HFFc6 (cell line): ENCODE measurements at places on chromosomes 6 and 20. TPM values are rescaled to one million over a fixed set of nuclear protein-coding genes. Genes with fewer than 3 reads are reported as not detected.

GRCh38 chr20:35598476-35598875 is 17.2 kb upstream of the SPAG4 start:
- no peak for DNase-seq
- no peak overlapping the region for H3K4me3 ChIP-seq
- H3K27me3 ChIP-seq, result peaks cover 36% of the 10 kb centered on the region
- no peaks in the 10 kb centered on the region for H3K36me3 ChIP-seq
- no peaks in the 10 kb centered on the region for H3K4me1 ChIP-seq
- H3K27ac ChIP-seq, result no peak overlapping the region

- H3K36me3 ChIP-seq, result no peaks in the 10 kb centered on the region
- H3K27me3 ChIP-seq, result no peaks in the 10 kb centered on the region
- H3K4me3 ChIP-seq, result no peak overlapping the region
These were observed 116.3 kb upstream of the FKBP1C start for GRCh38 chr6:63094947-63095346.

Gene IL20RA
- not detected in 3 replicates for total RNA-seq

Gene MICB
- 17.6 and 22.9 TPM in 2 replicates for total RNA-seq

GRCh38 chr6:167791091-167791779 is 35.5 kb upstream of the AFDN start:
- H3K27ac ChIP-seq, result no peak overlapping the region
- no peaks in the 10 kb centered on the region for H3K4me1 ChIP-seq
- DNase-seq, result no peak
- H3K36me3 ChIP-seq, result no peaks in the 10 kb centered on the region
- no peak overlapping the region for H3K4me3 ChIP-seq

GRCh38 chr6:106154326-106154725 is 68.2 kb downstream of the PRDM1 start:
- H3K36me3 ChIP-seq, result no peaks in the 10 kb centered on the region
- no peak for DNase-seq
- no peak overlapping the region for H3K4me3 ChIP-seq
- peaks cover 54% of the 10 kb centered on the region for H3K4me1 ChIP-seq
- H3K27ac ChIP-seq, result no peak overlapping the region

GRCh38 chr6:142551274-142551811 is 249.5 kb downstream of the ADGRG6 start:
- no peaks in the 10 kb centered on the region for H3K36me3 ChIP-seq
- H3K27me3 ChIP-seq, result peaks cover 12% of the 10 kb centered on the region; the same call in 1 of the 2 replicates
- peaks cover 13% of the 10 kb centered on the region for H3K4me1 ChIP-seq

DNA sequence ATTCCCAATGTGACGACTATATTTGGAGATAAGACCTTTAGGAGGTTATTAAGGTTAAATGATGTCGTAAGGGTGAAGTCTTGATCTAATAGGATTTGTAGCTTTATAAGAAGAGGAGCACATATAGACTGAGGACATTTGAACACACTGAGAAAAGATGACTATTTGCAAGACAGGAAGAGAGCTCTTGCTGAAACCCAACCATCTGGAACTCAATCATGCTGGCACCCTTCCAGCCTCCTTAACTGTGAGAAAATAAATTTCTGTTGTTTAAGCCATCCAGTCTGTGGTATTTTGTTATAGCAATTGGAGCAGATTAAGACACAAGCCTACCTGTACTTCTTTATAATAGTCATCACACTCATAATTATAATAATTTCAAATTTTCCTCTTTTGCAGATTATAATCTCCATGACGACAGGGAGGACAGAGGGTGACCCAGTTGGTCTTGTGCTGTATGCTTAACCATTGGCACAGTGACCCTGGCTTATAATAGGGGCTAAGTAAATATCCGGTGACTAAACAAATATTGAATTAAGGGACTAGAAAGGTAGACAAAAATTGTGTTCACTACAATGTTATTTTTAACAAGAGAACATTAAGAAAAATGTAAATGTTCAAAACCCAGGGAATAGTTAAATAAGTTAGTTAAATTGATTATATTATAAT is 206.4 kb upstream of the HDDC2 start:
- no peak overlapping the region for H3K27ac ChIP-seq
- DNase-seq, result no peak
- no peaks in the 10 kb centered on the region for H3K36me3 ChIP-seq
- no peak overlapping the region for H3K4me3 ChIP-seq
- no peaks in the 10 kb centered on the region for H3K27me3 ChIP-seq
- no peaks in the 10 kb centered on the region for H3K4me1 ChIP-seq

DNA sequence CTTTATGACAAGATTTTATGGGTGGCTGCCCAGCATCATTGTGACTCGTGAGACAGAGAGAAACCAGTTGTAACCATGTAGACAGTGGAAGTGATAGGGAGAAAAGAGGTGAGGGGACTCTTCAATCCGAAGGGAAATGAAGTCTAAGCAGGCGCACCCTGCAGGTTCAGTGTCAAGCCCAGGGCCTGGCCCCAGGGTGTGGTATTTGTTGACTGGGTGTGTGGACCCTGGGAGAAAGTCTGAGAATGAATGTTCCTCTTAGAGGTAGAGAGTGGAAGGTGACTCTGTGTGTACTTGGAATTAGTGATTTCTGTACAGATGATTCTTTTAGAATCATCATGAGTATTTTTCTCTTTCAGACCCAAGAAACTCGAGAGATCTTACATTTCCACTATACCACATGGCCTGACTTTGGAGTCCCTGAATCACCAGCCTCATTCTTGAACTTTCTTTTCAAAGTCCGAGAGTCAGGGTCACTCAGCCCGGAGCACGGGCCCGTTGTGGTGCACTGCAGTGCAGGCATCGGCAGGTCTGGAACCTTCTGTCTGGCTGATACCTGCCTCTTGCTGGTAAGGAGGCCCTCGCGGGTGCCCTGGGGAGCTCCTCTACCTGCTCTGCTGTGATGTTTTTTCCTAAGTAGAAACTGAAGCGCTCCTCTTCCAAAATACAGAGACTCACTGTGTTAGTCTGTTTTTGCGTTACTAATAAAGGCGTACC is 68.0 kb downstream of the PTPN1 start:
- peaks cover 3% of the 10 kb centered on the region; the same call in 1 of the 2 replicates for H3K27me3 ChIP-seq
- peaks cover 42% of the 10 kb centered on the region for H3K36me3 ChIP-seq
- no peak overlapping the region for H3K4me3 ChIP-seq
- H3K4me1 ChIP-seq, result peaks cover 27% of the 10 kb centered on the region
- DNase-seq, result no peak

Gene C6orf132
- total RNA-seq, result 5.1 to 6.3 TPM (median 5.5 TPM) in 3 replicates

Gene MRAP2
- not detected in 2 replicates for total RNA-seq

DNA sequence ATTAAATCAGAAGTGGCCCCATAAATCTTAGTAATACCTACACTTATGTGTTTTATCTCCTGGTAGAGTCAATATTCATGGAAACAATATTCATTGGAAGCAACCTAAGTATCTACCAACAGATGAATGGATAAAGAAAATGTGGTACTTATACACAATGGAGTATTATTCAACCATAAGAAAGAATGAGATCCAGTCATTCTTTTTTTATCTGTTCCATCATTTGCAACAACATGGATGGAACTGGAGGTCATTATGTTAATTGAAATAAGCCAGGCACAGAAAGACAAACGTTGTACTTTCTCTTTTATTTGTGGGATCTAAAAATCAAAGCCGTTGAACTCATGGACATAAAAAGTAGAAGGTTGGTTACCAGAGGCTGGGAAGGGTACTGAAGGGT is 268.5 kb downstream of the ZFAND3 start:
- H3K4me1 ChIP-seq, result peaks cover 7% of the 10 kb centered on the region
- peaks cover 2% of the 10 kb centered on the region; the same call in 1 of the 2 replicates for H3K27me3 ChIP-seq
- H3K27ac ChIP-seq, result no peak overlapping the region
- no peak overlapping the region for H3K4me3 ChIP-seq

Gene TGM2
- 111 and 273 TPM in 2 replicates for total RNA-seq

DNA sequence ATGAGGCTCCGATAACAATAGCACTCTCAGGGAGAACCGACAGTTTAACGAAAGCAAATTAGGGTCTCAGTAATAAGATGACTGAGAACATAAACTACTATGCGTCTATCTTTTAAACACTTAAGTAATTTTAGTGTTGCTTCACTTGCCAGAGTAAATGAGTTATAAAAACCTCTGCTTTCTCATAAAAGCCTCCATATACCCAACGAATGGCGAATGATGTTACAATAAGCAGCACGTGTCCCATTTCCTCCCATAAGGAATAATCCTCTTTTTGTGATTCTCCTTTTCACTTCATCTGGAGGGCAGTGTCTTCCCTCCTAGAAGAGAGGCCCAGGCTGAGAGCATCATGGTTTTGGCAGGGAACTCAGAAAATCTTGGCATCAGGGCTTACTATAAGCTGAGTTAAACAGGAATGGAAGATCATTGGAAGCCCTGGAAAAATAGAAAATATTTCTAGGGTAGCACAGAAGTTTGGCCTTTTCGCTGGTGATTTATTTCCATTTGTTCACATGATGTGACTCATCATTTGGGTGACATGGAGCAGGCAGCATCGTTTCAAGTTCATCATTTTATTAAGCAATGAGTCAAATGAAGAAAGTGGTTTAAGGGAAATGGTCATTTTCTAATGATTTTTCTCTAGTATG is 255.4 kb downstream of the ATXN1 start:
- DNase-seq, result peak; percentile 61
- 0 out of 2 replicates have a peak overlapping the region, but pooled peaks have one; percentile 13 for H3K4me3 ChIP-seq
- H3K4me1 ChIP-seq, result peaks cover 38% of the 10 kb centered on the region
- peaks cover 4% of the 10 kb centered on the region; the same call in 1 of the 2 replicates for H3K27me3 ChIP-seq
- peaks cover 9% of the 10 kb centered on the region; the same call in 1 of the 2 replicates for H3K36me3 ChIP-seq

- H3K36me3 ChIP-seq, result no peaks in the 10 kb centered on the region
- H3K27ac ChIP-seq, result no peak overlapping the region
- no peaks in the 10 kb centered on the region for H3K4me1 ChIP-seq
These were observed 911.1 kb upstream of the MAN1A1 start for GRCh38 chr6:120260636-120261035.

- peak overlapping the region; percentile 100 for H3K27ac ChIP-seq
- H3K4me1 ChIP-seq, result peaks cover 52% of the 10 kb centered on the region
- peaks cover 13% of the 10 kb centered on the region; the same call in 1 of the 2 replicates for H3K27me3 ChIP-seq
- peaks cover 19% of the 10 kb centered on the region for H3K36me3 ChIP-seq
- peak overlapping the region; percentile 96 for H3K4me3 ChIP-seq
These were observed 393 bp downstream of the BCLAF1 start for GRCh38 chr6:136289327-136289578.

- DNase-seq, result peak; percentile 12
- H3K4me3 ChIP-seq, result no peak overlapping the region
- H3K27me3 ChIP-seq, result no peaks in the 10 kb centered on the region; the same call in 1 of the 2 replicates
- H3K4me1 ChIP-seq, result no peaks in the 10 kb centered on the region
These were observed 15.6 kb upstream of the BPHL start for GRCh38 chr6:3102875-3103274.

GRCh38 chr6:125930765-125931418 is 25.7 kb upstream of the HINT3 start:
- H3K27me3 ChIP-seq, result no peaks in the 10 kb centered on the region; the same call in 1 of the 2 replicates
- H3K4me1 ChIP-seq, result peaks cover 35% of the 10 kb centered on the region
- DNase-seq, result peak; percentile 50
- H3K4me3 ChIP-seq, result no peak overlapping the region
- peak overlapping the region; percentile 67 for H3K27ac ChIP-seq

- H3K4me3 ChIP-seq, result no peak overlapping the region
- H3K36me3 ChIP-seq, result no peaks in the 10 kb centered on the region
- H3K4me1 ChIP-seq, result peaks cover 49% of the 10 kb centered on the region
- DNase-seq, result no peak
These were observed 594.6 kb downstream of the COL12A1 start for GRCh38 chr6:74611220-74611619.

Gene GNMT
- 0.20 TPM in 1 of 2 replicates, not detected in the other for total RNA-seq

Gene SCUBE3
- 37.0 and 71.3 TPM in 2 replicates for total RNA-seq

DNA sequence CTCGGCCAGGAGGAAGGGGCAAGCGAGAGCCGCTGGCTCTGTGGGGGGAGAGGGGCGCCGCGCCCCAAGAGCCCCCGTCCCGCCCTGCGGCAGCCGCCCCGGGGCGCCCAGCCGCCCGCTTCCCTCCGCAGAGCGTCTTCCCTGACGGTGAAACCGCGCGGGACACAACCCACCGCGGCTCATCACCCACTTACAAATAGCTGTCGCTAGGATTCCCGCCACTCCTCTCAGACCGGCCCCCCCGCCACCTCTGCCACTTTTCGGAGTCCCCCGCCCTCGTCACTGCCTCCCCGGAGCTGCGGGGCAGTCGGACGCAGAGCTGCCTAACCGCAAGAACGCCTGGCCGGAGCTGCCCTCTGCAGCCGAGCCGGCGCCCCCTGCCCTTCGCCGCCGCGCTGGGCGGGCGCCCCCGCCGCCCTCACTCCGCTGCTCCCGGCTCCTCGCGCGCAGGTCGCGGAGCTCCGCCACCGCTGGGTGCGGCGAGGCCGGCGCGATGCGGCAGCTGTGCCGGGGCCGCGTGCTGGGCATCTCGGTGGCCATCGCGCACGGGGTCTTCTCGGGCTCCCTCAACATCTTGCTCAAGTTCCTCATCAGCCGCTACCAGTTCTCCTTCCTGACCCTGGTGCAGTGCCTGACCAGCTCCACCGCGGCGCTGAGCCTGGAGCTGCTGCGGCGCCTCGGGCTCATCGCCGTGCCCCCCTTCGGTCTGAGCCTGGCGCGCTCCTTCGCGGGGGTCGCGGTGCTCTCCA is at the start of gene SLC35D3:
Gene SLC35D3 (plus strand): TSS at position 366 of the 749 bp plus-strand sequence. CDS start 128 bp downstream, at position 494.
- peaks cover 9% of the 10 kb centered on the region for H3K4me1 ChIP-seq
- H3K36me3 ChIP-seq, result no peaks in the 10 kb centered on the region
- H3K4me3 ChIP-seq, result peak within 1 kb of the TSS; percentile 75
- peaks cover 24% of the 10 kb centered on the region for H3K27me3 ChIP-seq
- DNase-seq, result no peak
- no peak within 1 kb of the TSS for H3K27ac ChIP-seq

DNA sequence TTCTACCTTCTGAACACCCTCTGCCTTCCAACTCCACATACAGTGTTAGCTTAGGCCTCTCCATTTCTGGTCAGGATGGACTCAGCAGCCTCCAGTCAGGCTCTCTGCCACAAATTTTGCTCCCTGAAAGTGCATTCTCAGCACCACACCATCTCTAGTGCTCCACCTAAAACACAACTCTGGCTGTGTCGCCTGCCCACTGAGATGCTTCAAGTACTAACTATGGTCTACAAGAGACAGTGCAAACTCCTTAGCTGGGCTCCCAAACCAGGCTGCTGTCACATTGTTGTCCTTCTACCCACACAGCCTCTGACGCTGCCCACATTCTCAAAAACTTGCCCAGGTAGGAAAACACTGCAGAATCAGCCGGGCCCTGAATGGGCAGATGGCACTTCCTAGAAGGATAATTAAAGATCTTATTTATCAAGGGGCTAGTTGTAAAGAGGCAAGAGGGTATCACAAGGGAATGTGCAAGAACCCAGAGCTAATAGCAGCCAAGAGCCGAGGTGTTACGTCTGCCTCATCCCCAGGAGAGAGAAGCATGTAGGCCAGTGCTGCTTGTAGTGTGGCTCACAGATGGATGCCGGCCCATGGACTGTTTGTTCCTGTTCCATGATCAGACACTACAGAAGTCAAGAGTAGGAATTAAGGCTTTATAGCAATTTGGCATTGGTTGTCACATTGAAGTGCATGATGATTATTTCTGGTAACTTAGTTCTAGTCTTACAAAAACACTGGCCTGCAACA is 189.7 kb downstream of the LRFN2 start:
- no peak for DNase-seq
- H3K27me3 ChIP-seq, result no peaks in the 10 kb centered on the region; the same call in 1 of the 2 replicates

GRCh38 chr6:101011186-101011585 is 130.1 kb upstream of the ASCC3 start:
- H3K27me3 ChIP-seq, result no peaks in the 10 kb centered on the region; the same call in 1 of the 2 replicates
- DNase-seq, result no peak
- H3K4me3 ChIP-seq, result peak overlapping the region; percentile 77
- H3K4me1 ChIP-seq, result peaks cover 11% of the 10 kb centered on the region; the same call in 1 of the 2 replicates

Gene CPNE5
- 0.35 to 0.39 TPM in 2 of 3 replicates, not detected in the other for total RNA-seq

- no peak overlapping the region for H3K4me3 ChIP-seq
- H3K4me1 ChIP-seq, result peaks cover 20% of the 10 kb centered on the region
- no peak for DNase-seq
These were observed 50.1 kb downstream of the FOXC1 start for GRCh38 chr6:1659816-1660215.
